Astrocyte (in vitro differentiated cells and primary cell): ENCODE measurements at places on chromosomes 6 and 20.
A peak's percentile ranks its signal among the peaks of the same experiment; 100 is the strongest.

DNA sequence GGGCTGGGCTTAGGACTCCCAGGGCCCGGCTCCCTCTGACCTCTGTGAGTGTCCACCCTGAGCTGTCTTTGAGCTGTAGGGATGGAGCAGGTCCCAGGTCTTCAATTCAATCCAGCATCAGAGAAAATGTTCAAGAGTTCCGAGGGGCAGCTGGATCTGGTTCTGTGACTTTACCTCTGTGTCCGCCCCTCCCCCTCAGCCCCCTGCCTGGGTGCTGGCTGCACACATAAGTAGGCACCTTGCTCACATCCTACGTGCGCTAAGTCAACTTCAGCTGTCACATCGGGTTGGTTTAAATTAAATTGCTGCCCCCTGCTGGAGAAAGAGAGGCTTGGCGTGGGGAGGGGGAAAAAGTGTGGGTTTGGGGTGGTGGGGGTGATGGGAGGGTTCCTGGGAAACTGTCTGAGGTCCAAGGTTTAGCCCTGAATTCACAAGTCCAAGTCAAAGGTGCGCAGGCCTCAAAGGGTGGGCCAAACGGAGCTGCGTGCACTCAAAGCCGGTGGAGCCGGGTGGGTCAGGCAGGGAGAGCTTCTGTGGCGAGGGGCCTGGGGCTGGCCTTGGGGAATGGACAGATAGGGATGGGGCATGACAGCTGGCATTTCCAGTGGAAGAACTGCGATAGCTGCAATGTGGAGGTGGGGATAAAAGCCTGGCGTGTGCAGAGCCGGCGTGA is 3.0 kb downstream of the WFDC5 start:
- no peak for DNase-seq

DNA sequence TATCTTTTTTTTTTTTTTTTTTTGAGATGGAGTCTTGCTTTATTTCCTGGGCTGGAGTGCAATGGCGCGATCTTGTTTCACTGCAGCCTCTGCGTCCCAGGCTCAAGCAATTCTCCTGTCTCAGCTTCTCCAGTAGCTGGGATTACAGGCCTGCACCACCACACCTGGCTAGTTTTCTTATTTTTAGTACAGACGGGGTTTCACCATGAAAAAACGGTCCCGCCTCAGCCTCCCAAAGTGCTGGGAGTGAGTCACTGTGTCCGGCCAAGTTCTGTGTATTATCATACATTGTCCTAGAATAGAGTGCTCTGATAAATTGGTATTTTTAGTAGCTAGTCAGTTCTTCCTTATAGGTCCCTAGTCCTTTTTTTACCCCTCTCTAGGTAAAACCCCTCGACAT is 2.8 kb downstream of the SNRPC start:
- no peak for DNase-seq

GRCh38 chr20:12825226-12825595 is 183.6 kb upstream of the SPTLC3 start:
- DNase-seq, result no peak

DNA sequence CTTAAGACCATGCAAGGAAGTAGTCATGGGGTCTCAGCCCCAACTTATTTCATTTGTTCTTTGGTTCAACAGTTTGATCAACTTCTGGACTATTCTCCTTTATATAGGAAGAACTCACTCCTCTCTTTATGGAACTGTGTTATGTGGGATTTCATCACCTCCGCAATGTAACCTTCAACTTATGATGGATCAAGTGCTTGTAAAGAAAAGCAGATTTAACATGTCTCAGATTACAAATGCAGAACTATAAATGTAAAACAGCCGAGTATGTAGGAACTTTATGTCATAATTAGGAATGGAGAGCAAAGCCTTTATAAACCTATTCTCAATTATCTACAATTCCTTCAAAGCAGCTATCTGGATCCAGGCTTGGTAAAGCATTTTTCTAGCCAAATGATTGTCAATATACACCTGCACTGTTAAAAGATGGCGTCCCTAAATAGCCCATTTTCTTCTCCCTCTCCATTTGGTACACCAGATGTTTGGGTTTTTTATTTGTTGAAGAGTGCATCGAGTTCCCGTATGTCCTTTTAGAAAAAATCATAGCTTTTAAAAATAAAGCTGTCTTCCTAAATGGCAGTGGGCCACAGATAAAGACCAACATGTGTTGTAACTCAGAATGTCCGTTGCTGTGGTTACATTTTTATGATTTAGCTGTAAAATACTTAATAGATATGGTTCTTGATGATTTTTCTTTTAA is 985.1 kb upstream of the SLC35B3 start:
- DNase-seq, result no peak

DNA sequence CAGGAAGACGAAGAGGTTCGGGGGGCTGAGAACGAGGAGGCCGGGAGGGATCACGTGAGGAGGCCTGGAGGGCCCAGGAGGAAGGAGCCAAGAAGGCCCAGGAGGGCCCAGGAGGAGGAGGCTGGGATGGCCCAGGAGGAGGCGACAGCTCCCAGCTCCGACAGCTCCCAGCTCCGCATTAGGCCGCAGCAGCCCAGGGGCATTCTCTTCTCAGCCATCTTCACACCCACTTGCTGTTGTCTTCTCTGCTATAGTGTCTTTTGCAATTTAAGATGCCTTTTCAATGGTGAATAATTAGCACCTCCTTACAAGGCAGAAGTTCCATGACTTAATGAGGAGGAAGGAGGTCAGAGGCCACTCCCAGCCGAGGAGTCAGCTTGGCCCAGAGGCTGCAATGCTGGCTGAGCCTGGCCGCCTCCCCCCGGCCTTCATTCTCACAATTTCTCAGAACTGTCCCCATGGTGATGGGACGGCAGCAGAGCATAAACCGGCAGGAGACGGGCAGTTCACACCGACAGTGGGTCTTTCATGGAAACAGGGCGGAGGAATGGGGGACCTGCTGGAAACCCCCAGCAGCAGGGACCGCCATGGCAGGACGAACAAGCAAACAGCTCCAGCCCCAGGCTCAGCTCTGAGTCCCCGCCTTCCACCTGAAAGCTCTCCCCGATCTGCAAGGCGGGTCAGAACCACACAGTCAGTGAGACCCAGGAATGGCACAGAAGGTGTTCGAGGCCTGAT is 45.1 kb downstream of the WDR27 start:
- DNase-seq, result no peak

GRCh38 chr6:22442826-22443225 is 126.5 kb upstream of the HDGFL1 start:
- peak; percentile 29 for DNase-seq
